ENCODE measurements at places on chromosomes 3 and 15.

- DNase-seq: no peak
Observed at GRCh38 chr15:91055548-91056331, 33.3 kb upstream of the VPS33B start.

DNA sequence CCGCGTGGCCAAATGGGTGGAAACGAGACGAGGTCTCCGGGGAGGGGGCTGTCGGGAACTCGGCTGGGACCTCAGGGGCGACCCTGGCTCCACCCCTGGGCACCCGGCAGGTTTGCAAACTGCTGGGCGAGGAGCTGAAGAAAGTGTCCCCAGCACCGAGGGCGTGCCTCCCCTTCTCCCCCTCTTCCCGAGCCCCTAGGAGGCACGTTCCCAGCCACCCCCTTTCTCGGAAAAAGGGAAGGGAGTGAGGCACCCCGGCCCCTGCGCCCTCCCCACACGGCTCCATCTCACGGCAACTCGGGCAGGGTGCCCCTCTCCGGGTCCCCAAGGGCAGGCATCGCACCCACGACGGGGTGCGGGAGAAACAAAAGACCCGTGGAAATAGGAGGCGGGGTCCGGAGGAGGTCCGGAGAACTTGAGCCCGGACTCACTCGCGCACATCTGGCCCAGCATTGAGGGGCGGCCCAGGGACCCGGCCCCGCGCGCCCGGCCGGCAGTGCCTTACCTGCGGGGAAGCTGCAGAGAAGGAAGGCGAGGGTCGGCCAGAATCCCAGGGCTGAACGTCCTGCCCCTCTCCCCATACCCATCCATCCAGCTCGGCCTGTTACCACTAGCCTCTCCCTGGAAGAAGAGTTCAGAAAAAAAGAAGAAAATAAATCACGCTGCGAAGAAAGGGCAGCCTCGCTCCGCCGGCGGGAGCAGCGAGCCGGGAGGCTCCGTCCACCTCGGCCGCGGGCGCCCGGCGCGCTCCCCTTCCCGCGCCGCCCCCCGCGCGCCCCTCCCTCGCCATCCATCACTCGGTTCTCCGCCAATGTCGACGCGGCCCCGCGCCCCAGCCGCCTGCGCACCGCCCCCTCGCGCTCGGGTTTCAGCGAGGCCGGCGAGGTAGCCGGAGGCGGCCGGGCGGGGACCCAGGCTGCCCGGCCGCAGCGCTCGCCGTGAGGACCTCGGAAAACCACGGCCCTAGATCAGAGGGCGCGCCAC lies 16.3 kb downstream of the RGMA start:
- peak; percentile 91 for DNase-seq

DNA sequence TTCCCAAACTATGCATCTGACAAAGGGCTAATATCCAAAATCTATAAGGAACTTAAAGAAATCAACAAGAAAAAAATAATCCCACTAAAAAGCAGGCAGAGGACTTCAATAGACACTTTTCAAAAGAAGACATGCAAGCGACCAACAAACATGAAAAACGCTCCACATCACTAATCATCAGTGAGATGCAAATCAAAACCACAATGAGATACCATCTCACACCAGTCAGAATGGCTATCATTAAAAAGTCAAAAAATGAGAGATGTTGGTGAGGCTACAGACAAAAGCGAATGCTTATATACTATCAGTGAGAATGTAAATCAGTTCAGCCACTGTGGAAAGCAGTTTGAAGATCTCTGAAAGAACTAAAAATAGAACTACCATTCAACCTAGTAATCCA lies 20.2 kb downstream of the CFAP44 start:
- DNase-seq: no peak

GRCh38 chr3:140898340-140899180 lies 43.1 kb upstream of the SLC25A36 start:
- DNase-seq: no peak

DNA sequence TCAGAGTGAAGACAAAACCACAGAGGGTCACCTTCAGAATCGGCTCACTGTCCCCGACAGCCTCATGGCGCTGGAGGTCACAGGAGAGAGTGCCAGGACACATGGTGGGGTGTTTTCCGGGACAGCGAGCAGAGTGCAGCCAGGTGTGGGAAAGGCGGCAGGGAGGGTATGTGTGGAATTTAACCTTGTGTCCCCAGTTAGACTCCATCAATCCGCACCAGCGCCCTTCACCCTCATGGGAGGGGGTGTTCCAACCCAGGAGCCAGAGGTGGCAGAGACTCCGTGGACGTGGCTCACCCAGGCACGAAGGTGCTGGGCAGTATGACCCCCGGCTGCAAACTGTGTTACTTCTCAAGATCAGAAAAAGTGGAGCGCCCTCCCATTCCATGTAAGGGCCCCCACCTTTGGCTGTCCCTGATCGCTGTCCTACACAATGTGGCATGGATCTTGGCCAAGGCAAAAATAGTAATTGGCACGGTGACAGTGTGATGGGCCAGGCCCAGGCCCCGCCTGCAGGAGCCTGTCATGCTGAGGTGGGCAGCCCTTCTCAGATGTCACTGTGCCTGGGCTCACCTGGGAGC lies 190.3 kb downstream of the XXYLT1 start:
- DNase-seq: no peak

- DNase-seq: no peak
Observed at GRCh38 chr3:38368238-38368637, 21.7 kb downstream of the XYLB start.
